CD4-positive, alpha-beta T cell treated with Interleukin-12 subunit alpha and Interleukin-12 subunit beta, for 1 hour (primary cell): ENCODE measurements at places on chromosomes 2 and 18.

GRCh38 chr18:11467611-11468010, 141.8 kb upstream of the SLC35G4 start:
- no peak for DNase-seq

DNA sequence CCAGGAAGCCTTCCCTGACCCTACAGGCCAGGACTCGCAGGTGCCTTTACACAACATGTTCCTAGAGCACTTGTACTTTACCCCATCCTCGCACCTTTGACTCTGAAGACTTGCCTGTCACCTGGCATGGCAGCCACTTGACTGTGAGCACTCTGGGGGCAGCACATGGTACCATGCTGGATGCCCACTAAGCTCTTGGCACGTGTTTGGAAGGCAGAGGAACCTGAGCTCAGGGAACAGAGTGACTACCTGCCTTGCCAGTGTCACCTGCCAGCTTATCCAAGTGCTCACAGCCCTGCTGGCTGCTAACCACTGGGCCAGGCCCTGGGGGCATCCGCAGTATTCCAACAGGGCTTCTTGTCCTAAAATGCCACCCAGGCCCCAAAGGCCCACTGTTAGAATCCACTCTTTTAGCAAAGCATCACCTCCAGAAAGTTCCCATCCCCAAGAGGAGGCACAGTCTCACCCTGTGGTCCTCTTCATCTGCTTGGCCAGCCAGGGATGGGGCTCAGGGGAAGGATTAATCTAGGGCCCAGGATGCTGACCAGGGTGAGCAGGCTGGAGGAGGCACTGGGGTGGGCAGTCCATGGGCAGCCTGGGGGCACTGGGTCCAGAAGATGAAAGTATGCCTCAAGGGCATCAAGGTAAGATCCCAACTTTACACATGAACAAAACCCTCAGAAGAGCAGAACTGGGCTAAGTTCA, 57.0 kb downstream of the ZBTB7C start:
- no peak for DNase-seq

GRCh38 chr2:54947646-54948045, 102.6 kb downstream of the RTN4 start:
- DNase-seq = no peak

- no peak for DNase-seq
Measured at GRCh38 chr2:110170102-110170501, 34.7 kb downstream of the NPHP1 start.

- DNase-seq = no peak
Measured at GRCh38 chr2:157800838-157801495, 75.2 kb downstream of the ACVR1 start.

DNA sequence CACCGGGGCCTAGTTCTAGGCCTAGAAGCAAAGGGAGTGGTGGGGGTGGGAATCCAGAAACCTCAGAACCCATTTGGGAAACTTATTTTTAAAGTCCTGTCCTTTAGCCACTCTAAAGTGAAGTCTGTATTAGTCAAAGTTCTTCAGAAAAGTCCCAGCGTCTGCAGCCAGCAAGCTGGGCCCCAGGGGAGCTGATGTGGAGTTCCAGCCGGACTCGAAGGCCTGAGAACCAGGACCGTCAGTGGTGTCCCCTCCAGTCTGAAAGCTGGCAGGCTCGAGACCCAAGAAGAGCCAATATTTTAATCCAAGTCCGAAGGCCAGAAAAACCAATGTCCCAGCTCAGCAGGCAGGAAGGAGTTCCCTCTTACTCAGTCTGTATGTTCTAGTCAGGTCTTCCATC, 32.4 kb downstream of the ID2 start:
- DNase-seq = no peak

DNA sequence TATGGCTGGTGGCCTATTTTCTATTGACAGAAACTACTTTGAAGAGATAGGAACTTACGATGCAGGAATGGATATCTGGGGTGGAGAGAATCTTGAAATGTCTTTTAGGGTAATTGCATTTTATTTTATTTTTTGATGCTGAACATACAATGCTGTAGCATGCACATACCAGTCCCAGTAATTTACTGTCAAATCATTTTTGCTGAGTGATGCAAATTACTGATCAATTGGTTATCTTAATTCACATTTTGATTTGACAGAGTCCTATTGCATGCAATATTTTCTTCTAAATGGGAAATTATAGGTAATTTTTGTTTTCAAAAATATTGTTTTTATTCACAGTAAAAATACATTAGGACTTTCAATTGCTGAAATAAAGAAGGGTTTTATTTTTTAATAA, 387.3 kb downstream of the GALNT13 start:
- DNase-seq = no peak

- no peak for DNase-seq
Measured at GRCh38 chr2:214601852-214602633, 191.2 kb downstream of the VWC2L start.

DNA sequence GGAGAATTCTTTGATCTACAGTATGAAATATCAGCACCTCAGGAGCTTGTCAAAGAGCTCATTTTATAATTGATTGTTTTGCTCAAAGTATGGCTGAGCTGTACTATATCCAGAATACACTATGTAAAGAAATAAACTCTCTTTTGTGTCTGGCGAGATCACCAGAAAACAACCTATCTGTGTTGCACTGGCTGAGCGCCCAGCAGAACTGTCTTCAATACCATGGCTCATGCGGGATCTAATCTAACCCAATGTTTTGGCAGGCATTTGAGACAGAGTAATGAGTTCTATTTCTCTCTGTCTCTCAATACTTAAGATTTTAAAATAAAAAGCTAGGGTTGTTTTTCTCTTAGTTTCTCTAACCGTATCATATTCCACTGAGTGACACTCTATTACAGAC, 192.4 kb downstream of the L3MBTL4 start:
- no peak for DNase-seq

DNA sequence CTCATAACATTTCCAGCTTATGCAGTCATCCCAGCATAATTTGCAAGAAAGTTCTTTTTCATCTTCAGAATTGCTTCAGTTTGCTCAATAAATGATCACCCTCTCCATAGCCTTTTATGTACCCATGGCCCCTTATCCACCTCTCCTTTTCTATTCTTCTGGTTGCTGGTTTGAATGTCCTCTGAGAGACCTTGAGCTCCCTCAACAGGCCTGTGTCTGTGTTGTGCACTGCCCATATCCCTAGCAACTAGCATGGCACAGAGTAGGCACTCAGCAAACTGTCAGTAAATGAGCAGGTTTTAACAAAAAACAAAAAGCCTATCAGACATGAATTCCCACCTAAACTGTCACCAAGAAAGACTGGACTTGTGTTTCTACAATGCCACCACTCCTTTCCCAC, 160.5 kb downstream of the AKAIN1 start:
- DNase-seq = no peak

DNA sequence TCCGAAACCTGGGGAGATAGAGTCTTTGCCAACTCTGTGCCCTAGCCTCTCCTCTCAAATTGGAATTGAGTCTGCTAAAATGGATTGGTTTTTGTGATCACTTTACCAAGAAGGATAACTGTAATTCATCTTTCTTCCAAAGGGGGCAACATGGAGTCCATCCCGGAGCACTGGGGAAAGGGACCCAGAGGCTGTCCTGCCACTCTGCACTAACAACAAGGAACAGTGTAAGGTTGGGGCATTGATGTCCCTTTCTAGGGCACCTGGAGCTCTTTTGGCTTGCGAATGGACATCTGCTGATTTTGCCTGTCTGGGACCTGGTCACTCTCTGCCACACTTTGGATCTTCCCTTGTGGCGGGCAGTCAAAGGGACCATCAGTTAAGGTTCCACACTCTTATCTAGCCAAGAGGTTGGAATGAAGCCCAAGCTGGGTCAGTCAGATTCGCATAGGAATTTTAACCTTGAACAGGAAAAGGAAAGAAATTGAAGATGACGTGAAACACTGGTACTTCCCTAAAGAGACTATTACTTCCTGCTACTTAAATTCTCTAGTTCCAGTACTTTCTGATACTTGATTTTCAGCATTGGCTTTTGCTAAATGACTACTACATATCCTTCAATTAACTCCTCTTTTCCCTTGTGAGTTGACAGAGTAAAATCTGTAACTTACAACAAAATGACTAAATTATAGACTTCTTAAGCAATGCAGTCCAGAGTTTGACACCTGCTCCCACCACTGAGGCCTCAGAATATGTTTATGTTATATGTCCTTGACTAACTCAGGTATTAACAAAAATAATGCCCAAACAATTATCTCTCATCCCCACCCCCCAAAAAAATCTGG, 64.7 kb upstream of the KLF7 start:
- peak; percentile 14 for DNase-seq

- no peak for DNase-seq
Measured at GRCh38 chr2:1747065-1747941, 3.0 kb upstream of the PXDN start.

- DNase-seq = peak; percentile 70
Measured at GRCh38 chr2:70132244-70133126, 45.2 kb downstream of the PCBP1 start.

DNA sequence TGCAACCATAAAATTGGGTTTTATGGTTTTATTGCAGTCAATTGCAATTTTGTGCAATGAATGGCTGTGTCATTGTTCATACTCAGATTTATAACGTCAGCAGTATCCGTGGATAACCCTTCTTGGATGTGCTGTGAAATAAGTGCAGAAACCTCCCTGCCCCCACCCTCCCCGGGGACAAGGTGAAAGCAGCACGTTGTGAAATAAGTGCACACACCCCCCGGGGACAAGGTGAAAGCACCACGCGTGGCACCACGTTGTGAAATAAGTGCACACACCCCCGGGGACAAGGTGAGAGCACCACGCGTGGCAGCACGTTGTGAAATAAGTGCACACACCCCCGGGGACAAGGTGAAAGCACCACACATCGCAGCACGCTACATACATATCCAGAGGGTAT, 93.6 kb upstream of the NFATC1 start:
- no peak for DNase-seq
